ENCODE measurements at places on chromosomes 12 and 14.

DNA sequence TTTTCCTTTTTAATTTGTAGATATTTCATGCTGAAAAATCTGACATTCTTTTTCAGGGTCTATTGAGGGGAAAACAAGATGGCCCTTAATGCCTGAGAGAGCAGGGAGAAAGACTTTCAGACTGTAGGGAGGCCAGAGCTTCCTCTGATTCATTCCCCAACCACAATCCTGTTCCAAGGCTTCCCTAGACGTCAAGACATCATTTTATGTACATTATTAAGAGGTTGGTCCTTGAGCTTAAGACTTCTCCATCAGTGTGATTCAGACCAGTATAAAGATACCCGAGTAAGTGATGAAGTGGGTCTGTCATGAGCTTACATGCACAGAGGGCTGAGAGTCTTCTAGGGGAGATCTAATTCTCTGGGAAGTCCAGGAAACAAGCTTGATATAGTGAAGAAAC, 57.3 kb downstream of the AVPR1A start:
- no peak overlapping the region for H3K4me3 ChIP-seq
- no peaks in the 10 kb centered on the region for H3K36me3 ChIP-seq
- H3K4me1 ChIP-seq: peaks cover 9% of the 10 kb centered on the region
- peaks cover 22% of the 10 kb centered on the region for H3K27me3 ChIP-seq
- no peak for DNase-seq
- no peak overlapping the region for H3K27ac ChIP-seq

DNA sequence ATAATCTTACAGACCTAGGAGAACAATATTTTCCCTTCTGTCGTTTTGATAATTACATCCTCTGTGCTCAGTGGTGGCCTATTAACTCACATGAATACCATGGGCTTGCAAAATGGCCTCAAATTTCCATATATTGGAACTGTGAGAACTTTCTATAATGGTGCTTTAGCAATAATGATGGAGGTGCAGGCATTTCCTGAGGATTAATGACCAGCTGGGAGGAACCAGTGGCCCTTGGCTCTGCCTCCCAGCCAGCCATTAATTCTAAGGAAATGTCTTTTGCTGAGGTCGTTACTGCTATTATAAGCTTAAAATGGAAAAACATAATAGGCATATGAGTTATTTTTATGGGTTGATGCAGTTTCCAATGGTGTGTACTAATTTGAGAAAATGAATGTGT, 33.6 kb downstream of the HMGA2 start:
- H3K36me3 ChIP-seq: peaks cover 19% of the 10 kb centered on the region
- H3K27ac ChIP-seq: no peak overlapping the region
- peaks cover 10% of the 10 kb centered on the region for H3K4me1 ChIP-seq
- no peaks in the 10 kb centered on the region for H3K27me3 ChIP-seq
- no peak for DNase-seq
- H3K4me3 ChIP-seq: no peak overlapping the region

DNA sequence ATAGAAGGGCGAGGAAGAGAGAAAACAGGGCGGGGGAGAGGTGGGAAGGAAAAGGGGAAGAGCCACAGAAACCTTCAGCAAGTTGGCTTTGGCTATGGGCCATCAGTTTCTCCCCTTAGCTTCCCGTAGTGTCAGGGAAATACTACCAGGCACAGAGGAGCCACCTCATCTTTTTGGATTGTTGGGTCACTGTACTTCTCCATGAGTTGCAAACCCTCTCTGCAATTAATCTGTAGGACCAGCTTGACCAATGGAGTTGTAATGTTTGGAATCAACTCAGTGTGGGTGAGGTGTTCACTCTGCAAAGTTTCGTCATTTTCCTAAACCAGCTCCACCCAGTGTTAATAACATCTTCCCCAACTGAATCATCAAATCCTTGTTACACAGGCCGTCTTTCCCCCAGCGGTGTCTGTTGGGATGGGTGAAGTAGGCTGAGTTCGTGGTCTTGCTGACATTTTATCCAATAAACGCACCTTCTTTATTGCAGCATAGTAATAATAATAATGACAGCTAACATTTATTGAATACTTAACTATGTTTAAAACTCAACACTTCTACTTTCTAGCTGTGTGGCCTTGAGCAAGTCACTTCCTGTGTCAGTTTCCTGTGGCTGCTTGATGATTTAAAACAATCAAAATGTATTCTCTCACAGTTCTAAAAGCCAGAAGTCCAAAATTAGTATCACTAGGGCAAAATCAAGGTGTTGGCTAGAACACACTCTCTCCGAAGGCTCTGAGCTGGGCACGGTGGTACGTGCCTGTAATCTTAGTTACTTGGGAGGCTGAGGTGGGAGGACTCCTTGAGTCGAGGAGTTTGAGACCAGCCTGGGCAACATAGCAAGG, 8.1 kb upstream of the GLTP start:
- no peak for DNase-seq
- H3K27ac ChIP-seq: no peak overlapping the region
- H3K27me3 ChIP-seq: peaks cover 20% of the 10 kb centered on the region
- no peak overlapping the region for H3K4me3 ChIP-seq
- H3K36me3 ChIP-seq: no peaks in the 10 kb centered on the region

- H3K27ac ChIP-seq: no peak overlapping the region
- H3K4me1 ChIP-seq: no peaks in the 10 kb centered on the region
- no peaks in the 10 kb centered on the region for H3K27me3 ChIP-seq
- H3K4me3 ChIP-seq: no peak overlapping the region
- no peaks in the 10 kb centered on the region for H3K36me3 ChIP-seq
Measured at GRCh38 chr12:72191761-72192160, 80.4 kb upstream of the TRHDE start.

DNA sequence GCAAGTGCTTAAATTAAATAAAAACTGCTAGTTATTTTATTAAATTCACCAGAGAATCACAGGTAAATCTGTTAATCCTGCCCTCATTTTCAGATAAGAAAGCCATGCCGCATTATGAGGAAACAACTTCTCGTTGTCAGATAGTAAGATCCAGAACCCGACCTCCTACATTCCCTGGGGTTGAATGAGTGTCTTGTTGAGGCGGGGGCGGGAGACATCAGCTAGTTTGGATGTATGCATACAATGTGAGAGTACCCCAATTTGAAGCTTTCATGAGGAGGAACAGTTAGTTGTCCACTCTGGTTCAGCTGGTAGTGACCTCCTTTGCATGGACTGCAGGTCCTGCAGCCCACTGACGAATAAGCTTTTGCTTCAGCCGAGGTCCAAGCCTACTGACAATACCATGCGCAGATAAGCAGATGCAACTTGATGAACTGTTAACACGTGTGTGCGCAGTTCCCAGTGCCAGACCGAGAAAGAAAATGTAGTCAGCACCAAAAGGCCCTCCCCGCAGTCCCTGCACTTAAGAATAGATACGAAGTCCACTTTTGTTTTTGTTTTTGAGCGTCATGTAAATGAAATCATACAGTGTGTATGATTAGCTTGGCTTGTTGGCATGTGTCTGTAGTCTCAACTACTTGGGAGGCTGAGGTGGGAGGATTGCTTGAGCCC, 34.9 kb downstream of the EVL start:
- no peaks in the 10 kb centered on the region for H3K4me1 ChIP-seq
- no peak overlapping the region for H3K27ac ChIP-seq
- DNase-seq: no peak
- H3K4me3 ChIP-seq: no peak overlapping the region

DNA sequence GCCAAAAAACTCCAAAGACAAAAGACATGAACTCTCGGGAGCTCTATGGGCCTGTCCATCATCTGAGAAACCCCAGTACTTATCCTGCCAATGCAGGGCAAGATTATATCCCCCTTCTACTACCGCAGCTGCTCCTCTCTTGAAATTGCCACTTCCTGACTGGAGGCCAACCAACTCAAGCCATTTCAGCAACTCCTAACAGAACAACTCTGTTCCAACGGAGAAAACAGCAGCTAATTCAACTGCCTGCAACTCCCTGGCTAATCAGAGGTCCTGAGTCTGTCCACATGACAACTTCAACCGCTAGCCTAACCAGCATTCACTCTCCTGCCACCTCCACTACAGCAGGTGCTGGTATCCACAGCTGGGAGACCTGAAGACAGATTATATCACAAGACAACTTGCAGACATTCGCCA, 24.1 kb downstream of the CEP83 start:
- DNase-seq: no peak
- peak overlapping the region; percentile 7 for H3K27ac ChIP-seq

DNA sequence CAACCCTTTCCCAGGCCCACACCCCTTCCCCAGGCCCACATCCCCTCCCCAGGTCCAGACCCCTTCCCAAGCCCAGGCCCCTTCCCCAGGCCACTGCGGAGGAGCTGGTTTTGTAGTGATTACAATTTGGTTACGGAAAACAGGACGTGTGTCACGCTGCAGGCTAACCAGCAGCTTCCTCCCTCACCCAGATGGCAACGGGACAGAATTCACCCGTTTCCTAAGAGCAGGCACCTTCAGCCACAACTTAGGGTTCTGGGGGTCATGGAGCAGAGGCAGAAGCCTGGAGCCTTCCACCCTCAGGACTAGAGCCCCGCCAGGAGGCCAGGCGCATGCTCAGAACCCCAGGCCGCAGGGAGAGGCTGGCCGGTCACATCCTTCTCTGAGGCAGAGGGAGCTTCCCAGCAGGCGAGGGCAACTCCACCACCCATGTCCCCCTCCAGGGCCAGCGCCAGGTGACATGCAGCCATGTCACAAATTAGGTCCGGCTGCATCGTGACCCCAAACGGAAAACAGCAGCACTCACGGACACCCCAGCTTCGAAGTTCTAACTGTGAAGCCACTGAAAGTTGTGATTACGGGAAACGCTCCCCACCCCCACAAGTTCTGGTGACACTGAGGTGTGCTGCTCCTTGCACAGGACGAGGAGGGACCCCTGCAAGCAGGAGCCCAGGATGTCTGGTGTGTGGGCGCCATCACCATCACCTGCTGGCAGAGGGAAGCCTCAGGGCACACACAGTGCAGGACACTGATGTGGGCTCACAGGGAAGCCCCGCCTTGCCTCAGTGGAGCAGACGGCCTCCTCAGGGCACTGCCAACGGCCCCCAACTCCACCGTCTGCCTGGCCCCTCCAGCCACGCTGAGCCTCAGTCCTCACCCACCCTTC, 7.7 kb downstream of the BRF1 start:
- H3K4me3 ChIP-seq: no peak overlapping the region
- H3K27me3 ChIP-seq: no peaks in the 10 kb centered on the region
- no peaks in the 10 kb centered on the region for H3K36me3 ChIP-seq
- H3K27ac ChIP-seq: no peak overlapping the region

- H3K4me3 ChIP-seq: no peak overlapping the region
- H3K27me3 ChIP-seq: no peaks in the 10 kb centered on the region
- H3K27ac ChIP-seq: no peak overlapping the region
- peaks cover 13% of the 10 kb centered on the region for H3K36me3 ChIP-seq
Measured at GRCh38 chr14:55698051-55698450, 118.0 kb downstream of the KTN1 start.

DNA sequence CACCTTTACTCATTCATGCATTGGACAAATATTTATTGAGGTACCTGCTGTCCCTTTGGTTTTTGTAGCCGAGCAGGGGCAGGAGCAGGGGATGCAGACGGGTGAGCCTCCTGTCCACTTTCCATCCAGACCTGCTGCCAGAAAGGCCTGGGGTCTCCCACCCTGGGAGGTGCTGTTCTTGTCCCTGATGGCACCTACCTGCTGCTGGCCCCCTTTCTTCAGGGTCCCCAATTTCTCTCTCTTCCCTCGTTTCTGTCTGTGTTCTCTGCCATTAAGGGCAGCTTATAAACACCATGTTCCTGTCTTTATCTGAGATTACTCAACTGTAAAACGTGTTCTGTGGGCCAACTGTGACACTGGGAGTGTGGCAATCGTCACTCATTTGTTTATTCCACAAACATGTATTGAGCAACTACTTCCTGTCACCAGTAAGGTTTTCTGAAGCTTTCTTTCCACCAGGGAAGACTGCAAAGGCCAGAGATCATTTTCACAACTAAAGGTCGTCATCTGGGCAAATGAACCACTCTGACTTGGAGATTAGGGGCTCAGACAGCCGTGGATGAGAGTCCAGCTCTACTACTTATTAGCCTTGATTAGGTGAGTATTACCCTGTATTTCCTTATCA, at the start of gene HAL:
HAL (minus strand) TSS at position 311 of the 625 bp plus-strand sequence. CDS start 434 bp downstream, outside the sequence.
- peaks cover 2% of the 10 kb centered on the region for H3K36me3 ChIP-seq
- no peak within 1 kb of the TSS for H3K4me3 ChIP-seq
- peak within 1 kb of the TSS; percentile 14 for H3K27ac ChIP-seq
- H3K4me1 ChIP-seq: no peaks in the 10 kb centered on the region
- no peak for DNase-seq

GRCh38 chr12:12476857-12477531, 85.7 kb downstream of the DUSP16 start:
- H3K27me3 ChIP-seq: no peaks in the 10 kb centered on the region
- no peak overlapping the region for H3K4me3 ChIP-seq
- peaks cover 44% of the 10 kb centered on the region for H3K36me3 ChIP-seq

DNA sequence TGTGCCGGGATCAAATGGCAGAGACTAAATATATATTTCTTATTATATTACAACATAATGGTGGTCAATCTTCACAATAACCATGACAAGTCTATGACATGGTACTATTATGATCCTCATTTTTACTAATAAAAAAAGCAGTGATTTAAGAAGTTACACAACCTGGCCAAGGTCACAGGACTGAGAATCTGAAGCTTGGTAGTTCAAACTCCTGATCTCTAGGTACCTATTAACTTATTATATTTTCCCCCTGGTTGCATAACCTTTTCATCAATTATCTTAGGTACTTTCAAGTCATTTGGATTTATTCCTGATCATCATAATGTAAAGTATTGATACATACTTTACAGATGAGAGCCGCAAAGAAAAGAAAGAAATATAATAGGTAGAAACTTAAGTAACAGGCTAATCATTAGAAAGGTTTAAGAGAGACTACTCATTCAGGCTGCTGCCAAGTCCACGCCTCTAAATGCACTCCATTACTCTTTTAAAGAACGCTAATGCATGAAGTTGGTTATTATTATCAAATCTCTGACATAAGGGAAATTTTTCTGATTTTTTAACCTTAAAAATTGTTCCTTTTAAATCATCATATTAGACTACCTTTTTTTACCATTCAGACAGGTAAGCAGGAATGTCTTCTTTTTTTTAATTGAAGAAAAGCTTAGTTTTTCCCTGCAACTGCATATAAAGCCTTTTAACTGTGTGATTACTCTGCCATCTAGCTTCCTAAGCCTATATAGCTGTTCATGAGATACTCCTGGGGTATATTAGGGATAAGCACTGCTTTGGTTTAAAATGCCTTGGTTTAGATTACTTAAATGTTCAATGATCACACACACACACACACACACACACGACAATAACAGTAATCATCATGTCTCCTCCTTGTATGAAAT, 35.6 kb downstream of the RPS29 start:
- H3K27me3 ChIP-seq: no peaks in the 10 kb centered on the region
- H3K4me1 ChIP-seq: peaks cover 17% of the 10 kb centered on the region
- DNase-seq: no peak
- H3K36me3 ChIP-seq: no peaks in the 10 kb centered on the region
- H3K4me3 ChIP-seq: no peak overlapping the region
- H3K27ac ChIP-seq: no peak overlapping the region

Measured in progenitor cell of endocrine pancreas (in vitro differentiated cells).